Ovary (tissue), 10 donors: ENCODE measurements at places on chromosomes 6 and 20.

- DNase-seq: no peak
These were observed 5.8 kb upstream of the SDCBP2 start for GRCh38 chr20:1334761-1335160.

DNA sequence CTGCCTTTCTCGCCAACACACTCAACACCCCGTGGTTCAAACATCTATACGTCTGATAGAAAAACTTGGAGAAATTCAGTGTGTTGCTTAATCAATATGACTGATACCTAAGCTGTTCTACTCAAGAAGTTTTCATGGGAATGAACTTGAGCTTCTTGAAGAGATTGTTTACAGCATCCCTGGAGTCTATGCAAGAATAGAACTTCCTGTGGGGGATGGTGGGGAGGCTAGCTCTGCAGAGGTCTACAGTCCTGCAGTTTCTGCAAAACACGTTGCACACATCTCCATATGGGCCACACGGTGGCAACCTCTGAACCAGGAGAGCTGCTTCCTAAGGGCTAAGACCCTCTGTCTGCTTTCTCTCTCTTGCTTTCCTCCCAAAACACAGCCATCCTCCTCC lies 32.7 kb upstream of the FANCE start:
- DNase-seq: no peak

DNA sequence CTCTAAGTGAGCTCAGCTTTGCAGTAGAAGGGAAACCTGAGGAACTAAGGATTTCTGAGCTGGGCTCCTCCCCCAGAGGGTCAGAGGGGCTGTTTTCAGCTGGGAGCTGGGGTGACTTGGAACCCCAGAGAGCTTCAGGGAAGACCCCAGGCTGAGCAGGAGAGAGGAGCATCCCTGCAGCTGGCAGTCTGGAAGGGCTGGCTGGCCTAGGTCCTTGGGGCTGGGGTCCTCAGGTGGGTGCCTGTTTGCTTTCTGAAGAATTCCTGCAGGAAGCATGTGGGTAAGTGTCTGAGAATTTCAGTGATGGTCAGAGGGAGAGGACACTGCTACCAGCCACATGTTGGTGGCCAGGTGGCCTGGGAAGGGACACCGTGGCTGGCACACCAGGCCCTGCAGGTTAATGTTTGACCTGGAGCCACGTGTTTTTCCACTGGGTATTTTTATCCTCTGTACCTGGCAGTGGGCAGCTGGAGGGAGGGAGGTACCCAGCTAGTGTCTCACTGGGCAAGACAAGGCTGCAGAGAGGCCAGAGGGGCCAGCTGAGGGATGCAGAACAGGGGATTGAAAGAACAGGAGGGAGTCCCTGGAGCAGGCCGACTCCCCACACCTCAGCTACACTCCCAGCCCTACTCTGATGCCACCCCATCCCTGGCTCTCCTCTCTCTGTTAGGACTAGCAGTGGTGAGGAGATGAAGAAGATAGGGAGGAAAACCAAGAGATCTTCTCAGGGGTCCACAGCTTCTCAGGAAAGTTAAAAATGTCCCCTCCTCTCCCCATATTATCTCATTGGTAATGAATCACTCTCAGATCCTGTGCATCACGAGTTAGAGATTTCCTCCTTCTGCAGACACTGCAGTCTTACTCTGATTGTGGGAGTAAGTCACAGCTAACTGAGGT lies 143.6 kb downstream of the VEGFA start:
- DNase-seq: no peak

GRCh38 chr6:167819576-167819975 lies 7.1 kb upstream of the AFDN start:
- no peak for DNase-seq

DNA sequence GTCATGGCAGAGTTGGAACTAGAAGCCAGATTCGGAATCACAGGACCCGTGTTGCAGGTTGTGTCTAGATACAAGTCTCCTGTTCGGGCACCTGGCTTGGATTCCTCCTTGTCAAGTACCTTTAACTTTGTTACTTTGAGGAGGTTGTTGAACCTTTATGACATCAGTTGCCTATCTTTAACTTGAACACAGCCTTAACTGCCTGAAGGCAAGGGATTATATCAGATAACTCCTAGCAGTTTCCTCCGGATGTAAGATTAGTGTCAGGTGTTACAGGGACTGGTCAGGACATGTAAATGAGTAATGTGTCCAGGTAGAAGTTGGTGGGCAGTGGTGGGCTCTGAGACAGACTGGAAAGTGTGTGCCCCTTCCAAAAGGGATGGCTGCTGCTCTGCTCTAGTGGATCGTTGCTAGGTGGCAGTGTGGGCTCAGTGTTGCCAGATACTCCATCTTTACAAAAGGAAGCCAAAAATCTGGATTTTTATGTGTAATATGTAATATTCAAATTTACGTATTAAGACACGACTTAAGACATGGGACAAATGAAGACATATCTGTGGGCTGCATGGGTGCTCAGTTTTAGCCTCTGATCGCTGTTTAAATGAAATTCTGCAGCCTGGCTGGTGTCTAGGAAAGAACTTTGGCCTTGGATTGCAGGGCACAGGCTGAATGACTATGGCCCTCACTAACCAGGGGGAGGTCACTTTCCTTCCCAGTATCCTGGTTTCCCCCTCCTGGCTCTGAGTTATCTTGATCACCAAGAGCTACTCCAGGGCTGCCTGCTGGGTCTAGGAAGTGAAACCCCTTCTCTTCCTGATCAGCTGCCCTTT lies 27.1 kb downstream of the CHMP4B start:
- DNase-seq: no peak
